ENCODE measurements at places on chromosomes 7 and 10.

GRCh38 chr7:114981323-114981722 is 59.4 kb downstream of the MDFIC start:
- no peak for DNase-seq

- no peak for DNase-seq
These were observed at the start of gene PON1 for GRCh38 chr7:95324431-95324830. PON1 (minus strand) TSS chr7:95324532; CDS start chr7:95324475, 57 bp downstream.

DNA sequence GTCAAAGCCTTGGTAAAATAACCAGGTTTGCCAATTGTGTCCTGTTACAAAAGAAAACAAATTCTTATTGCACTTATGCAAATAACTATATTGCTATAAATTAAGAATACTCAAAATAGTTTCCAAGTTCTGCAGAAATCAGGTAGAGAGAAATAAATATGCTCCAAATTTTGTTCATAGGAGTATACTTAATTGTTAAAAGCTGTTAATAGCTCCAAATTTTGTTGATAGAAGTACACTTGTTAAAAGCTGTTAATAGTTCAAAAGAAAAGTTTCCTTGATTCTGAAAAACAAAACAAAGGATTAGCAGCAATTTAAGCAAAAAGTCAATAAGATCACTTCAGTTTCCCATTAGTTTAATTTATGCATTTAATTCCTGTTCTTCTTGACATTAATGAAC is 46.4 kb upstream of the ZNF138 start:
- DNase-seq, result no peak

DNA sequence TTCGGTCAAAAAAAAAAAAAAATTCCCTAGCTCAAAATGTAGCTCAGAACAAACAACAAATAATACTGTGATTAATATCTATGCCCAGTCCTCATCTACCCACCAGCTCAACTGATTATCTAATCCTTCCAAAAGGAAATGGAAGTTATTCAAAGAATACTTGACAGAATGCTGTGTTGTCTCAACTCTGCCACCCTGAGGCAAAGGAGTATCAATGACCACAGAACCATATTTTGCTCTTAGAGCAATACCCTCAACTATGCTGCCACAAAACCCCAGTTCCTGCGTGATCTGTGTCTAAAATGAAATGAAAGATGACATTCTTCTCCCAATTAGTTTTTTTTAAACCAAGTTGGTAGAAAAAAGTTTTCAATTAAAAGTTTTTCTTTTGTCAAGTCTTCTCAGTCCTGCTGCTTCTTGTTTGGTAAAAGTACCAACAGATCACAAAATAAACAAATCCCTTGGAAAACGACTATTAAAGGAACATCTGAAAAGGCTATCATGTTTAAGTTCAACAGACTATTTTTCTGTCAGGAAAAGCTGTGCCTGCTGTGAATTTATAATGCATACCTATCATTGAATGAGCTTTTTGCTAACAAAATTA is 21.6 kb downstream of the RBM28 start:
- DNase-seq, result no peak

GRCh38 chr7:90853205-90853604 is 257.1 kb downstream of the CDK14 start:
- no peak for DNase-seq

GRCh38 chr7:151313857-151314256 is 27.8 kb upstream of the NUB1 start:
- peak; percentile 84 for DNase-seq

- DNase-seq, result no peak
These were observed 58.1 kb downstream of the TET1 start for GRCh38 chr10:68618234-68618633.

- no peak for DNase-seq
These were observed 90.9 kb downstream of the NEURL1 start for GRCh38 chr10:103584216-103585010.

DNA sequence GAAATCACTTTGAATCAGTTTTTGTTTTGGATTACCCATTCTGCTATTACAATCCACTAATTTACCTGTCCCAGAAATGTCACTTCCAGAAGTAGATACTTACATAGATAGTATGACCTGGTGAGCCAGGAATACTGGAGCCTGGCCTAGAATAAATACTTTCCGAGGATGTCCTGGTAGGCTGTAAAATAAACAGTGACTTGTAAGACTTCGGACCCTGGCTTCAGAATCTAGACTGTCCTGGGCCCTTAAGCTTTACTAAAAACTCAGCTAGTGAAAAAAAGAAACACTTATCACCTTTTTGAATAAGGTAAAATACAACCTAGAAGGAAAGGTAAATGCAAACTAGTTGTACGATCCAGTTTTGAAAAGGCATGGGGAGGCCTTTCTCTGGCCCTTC is 69.5 kb upstream of the AFAP1L2 start:
- DNase-seq, result no peak

GRCh38 chr10:86711513-86712316 is 43.4 kb downstream of the LDB3 start:
- peak; percentile 79 for DNase-seq

DNA sequence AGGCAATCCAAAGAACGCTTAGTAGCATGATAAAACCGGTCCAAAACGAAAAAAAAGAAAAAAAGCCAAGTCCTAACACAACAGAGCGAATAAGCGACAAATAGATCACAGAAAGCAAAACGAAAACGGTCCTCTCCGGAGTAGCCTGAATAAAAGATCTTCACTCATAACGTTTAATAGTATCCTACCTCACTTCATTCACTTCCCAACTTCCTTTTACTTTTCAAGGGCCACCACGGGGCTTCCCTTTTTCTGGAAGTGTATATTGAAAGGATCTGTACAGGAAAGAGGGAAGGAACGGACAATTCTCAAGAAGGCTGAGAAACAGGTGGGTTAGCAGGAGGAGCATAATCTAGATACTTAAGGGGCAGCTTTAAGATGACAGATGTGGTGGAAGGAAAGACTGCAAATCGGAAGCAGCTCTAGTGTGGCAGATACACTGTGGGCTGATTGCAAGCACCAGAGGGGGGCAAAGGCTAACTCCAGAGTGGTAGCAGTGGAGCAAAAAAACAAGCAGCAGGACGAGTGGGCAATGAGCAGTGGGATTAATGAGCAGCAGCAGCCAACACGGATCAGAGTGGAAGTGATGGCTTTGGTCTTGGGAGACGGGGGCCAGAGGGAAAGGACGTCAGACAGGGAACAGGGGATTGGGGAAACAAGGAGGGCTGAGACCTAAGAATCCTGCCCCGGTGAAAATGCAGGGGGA is 866 bp downstream of the CNOT4 start:
- DNase-seq, result no peak

GRCh38 chr7:5457245-5457735 is 33.7 kb upstream of the TNRC18 start:
- no peak for DNase-seq

DNA sequence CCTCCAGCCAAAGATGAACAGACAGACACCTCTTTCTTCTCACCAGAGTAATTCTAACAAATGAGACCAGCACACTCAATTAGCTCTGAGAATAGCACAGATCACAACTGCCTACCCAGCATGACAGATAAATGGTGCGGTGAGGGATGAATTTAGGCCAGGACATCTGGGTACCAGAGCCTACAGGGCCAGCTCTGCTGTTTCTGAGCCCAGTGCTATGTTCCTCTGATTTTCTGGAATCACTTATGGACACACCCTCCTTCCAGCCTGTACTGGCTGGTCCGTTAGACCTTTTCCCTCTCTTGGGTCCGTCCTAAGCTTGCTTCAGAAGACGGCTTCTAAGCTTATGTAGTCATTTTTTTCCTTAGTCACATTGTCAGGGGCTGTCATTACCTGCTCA is 73.6 kb downstream of the INSYN2A start:
- no peak for DNase-seq

GRCh38 chr7:91892821-91893340 is 12.4 kb upstream of the MTERF1 start:
- DNase-seq, result no peak

Measured in coronary artery (tissue), 2 donors.